ENCODE measurements at places on chromosomes 1 and 21.

- DNase-seq = no peak
These were observed 9.0 kb downstream of the IFNAR2 start for GRCh38 chr21:33238565-33239255.

- DNase-seq = peak; percentile 55
These were observed 23.4 kb upstream of the TSPAN2 start for GRCh38 chr1:115112496-115113375.

- no peak for DNase-seq
These were observed 32.9 kb downstream of the UROD start for GRCh38 chr1:45044916-45045315.

- DNase-seq = peak; percentile 59
These were observed 449 bp downstream of the EPS15 start for GRCh38 chr1:51518586-51519047.

- no peak for DNase-seq
These were observed 40.2 kb upstream of the ZNF124 start for GRCh38 chr1:247212012-247212411.

GRCh38 chr21:34673006-34673405, 4.2 kb downstream of the CLIC6 start:
- no peak for DNase-seq

DNA sequence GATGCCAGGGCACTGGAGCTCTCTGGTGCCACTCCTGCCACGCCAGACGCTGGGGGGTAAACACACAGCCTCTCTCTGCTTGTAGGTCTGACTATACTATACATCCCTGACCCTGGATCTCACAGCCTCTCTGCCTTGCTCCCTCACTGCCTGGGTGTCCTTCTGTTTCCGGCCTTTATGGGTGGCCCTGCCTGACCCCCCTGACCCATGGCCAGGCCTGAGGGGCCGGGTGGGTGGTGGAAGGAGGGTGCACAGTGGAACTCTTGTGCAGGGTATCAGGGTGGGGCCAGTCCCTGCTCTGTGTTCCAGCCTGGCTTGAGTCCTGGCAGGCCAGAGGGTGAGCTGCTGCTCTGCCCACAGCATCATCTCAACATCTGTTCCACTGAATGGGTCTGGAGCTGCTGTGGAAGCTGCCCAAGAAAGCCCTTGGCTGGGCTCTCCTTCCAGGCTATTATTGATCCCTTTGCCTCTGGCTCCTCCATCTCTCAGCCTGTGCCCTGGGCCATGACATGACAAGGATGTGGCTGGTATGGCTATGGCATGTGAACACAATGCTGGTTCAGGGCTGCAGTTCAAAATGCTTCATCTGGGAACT, 17.2 kb upstream of the SYNC start:
- no peak for DNase-seq

DNA sequence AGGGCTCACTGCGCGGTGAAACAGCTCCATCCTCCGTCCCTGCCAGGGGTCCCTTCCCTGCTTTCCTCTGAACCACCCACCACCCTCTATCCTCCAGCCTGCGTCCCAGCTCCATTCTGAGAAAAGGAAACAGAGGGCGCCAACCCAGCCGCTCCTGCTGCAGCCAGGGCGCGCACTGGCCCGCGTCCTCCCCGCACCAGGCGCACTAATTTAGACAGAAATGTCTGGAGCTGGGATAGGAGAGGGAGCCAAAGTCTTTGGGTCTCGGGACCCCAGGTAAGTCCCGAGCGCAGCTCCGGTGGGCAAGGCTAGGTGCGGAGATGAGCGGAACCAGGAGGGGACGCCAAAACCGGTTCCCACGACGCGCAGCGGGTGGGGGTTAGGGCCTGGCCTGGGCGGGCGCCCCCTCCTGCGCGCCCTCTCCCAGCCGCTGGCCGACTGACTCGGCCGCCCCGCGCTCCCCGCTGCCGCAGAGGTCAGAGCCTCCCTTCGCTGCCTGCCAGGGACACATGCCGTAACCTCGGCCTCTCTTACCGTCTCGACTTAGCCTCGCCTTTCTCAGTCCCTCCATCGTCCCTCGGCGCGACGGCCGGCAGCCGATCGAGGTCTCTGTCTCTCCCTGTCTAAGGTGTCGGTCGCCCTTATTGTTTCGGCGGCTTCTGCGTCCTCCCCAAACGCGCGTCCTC, 2.0 kb downstream of the CAMK2N1 start:
- no peak for DNase-seq

DNA sequence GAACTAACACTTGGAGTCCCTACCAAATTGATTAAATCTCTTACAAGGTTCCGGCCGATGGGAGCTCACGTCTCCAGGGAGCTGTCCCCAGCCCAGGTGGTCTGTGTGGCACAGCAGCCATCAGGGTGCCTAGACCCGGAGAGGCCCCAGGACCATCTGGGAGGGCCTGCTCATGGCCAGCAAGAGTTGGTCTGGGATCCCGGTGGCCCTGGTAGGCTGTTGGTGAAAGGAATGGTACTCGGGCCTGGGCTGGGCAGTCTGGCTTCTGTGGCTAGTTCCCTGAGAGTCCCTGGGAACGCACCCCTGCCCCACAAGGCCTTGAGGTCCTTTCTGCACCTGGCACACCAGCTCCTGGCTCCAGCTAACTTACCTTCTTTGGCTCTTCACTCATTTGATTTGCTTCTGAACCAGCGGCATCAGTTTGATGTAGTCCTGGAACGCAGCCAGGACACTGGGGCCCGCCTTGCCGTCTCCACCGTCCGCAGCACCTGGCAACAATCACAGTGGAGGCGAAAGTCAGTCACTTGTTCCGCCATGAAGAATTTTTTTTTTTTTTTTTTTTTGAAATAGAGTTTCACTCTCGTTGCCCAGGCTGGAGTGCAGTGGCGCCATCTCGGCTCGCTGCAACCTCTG, 62.5 kb downstream of the SCCPDH start:
- DNase-seq = no peak

DNA sequence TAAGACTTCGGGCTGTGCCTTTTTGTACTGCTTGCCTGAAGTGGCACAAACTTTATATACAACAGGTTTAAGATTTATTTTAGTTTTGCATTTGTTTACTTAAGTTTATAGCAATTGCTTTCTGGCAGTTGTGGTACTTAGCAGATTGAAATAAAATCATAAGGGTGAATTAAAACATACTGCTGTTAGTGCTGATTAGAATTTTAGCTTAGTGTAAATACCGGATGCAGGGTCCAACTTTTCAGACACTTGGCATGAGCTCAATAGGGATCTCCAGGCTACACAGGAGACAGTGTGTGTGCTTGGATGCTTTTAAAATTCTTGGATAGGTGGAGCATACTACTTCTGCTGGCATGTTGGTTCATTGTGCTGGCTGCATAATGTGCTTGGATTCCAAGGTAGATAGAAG, 159.6 kb downstream of the NFIA start:
- DNase-seq = no peak

DNA sequence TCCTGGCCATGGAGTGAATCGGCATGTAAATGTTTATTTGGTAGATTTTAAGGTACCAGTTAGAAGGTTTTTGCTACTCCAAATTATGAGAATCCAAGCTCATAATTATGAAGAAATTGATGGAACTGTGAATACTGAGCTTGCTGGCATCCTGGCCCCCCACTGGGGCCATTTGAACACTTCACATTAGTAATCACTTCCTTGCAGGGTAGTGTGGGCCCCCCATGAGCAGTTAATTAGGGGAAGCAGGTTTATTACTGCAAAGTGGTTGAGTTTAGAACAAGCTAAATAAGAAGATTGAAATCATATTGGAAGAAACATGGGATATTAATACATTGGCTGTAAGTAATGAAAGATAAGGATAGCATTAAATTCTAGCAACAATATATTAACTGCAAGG, 86.7 kb downstream of the S1PR1 start:
- DNase-seq = no peak

DNA sequence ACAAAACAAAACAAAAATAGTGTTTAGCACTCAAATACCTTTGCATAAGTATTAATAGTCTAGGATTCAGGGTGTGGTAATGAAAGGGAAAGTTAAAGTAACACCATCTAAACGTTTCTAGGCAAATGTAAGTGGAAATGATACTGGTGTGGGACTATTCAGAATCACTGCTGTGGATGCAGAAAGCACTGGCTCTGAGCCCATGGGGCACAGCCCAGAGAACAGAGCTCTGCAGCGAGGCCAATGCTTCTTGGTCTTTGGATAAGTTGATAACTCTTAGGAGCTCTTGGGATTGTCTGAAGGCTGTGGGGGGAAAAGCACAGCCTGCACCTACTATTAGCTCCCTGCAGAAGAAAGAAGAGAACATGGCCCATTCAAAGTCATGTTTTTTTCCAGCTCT, 21.4 kb upstream of the DNM3 start:
- DNase-seq = no peak

DNA sequence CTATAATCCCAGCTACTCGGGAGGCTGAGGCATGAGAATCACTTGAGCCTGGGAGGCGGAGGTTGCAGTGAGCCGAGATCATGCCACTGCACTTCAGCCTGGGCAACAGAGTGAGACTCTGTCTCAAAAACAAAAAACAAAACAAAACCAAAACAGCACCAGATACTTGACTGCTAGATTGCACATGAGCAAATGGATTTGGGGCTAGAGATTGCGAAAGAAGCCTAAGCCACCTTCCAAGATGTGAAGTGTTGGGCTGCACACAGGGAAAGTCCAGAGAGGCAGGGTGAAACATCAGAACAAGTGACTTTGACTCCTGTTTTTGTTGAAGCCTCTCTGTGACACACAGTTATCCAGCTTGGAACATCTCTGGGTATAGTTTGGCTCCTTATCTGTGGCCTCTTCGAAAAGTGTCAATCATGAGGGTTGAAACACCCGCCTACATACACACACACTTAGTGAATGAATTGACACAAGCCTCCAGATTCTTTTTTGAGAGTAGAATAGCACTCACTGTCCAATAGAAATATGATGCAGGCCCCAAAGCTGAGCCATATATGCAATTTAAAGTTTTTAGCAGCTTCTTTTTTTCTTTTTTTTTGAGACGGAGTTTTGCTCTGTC, 34.2 kb upstream of the GPR137B start:
- no peak for DNase-seq

DNA sequence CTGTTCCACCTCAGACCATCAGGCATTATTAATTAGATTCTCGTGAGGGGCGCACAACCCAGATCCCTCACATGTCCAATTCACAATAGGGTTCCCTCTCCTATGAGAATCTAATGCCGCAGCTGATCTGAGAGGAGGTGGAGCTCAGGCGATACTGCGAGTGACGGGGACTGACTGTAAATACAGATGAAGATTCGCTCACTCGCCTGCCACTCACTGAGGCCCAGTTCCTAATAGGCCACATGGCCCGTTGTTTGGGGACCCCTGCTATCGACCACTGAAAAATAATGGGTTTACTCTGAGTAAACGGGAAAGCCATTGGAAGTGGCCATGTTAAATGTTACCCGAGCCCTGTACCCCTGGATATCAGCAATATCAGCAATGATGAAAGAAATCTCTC, 65.9 kb downstream of the GRIK1 start:
- no peak for DNase-seq

- no peak for DNase-seq
These were observed 337.6 kb downstream of the AGBL4 start for GRCh38 chr1:49686107-49686506.

GRCh38 chr1:35835398-35835797, 27.6 kb downstream of the AGO4 start:
- no peak for DNase-seq

DNA sequence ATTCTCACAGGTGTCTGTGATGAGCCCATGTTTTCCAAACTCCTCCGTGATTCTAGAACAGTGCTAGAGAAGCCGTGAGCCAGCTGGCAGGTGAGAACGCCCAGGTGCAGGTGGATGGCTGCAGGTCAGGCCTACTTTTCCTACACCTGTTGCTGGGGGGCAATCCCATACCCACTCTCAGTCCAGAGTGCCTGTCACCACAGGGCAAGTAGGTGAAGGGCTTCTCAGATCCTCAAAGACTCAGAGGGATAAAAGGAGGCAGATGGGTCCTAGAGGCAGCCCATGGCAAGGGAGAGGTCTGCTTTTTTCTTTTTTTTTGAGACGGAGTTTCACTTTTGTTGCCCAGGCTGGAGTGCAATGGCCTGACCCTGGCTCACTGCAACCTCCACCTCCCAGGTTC, 50.7 kb upstream of the H6PD start:
- no peak for DNase-seq

- DNase-seq = peak; percentile 31
These were observed 122.8 kb upstream of the IVNS1ABP start for GRCh38 chr1:185439727-185440415.

DNA sequence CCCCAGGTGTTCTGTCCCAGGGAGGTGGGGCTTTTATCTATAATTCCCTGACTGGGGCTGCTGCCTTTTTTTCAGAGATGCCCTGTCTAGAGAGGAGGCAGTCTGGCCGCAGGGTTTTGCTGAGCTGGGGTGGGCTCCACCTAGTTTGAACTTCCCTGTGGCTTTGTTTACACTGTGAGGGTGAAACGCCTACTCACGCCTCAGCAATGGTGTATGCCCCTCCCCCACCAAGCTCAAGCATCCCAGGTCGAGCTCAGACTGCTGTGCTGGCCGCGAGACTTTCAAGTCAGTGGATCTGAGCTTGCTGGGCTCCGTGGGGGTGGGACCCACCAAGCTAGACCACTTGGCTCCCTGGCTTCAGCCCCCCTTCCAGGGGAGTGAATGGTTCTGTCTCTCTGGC, 124.3 kb downstream of the CENPF start:
- no peak for DNase-seq

- no peak for DNase-seq
These were observed 47.1 kb downstream of the C8A start for GRCh38 chr1:56901716-56902115.

All from activated naive CD4-positive, alpha-beta T cell treated with anti-CD3 and anti-CD28 coated beads for 36 hours (primary cell).